Dermis blood vessel endothelial cell (primary cell): ENCODE measurements at places on chromosomes 7 and 10. TPM values are rescaled to one million over a fixed set of nuclear protein-coding genes. Genes with fewer than 3 reads are reported as not detected.

Gene OR9A2
- not detected in 2 replicates for total RNA-seq

Gene HOXA11
- under 0.01 and 0.70 TPM in 2 replicates for total RNA-seq

Gene GRM8
- 0.09 TPM in 1 of 2 replicates, not detected in the other for total RNA-seq

GRCh38 chr7:37027104-37027503 is 302.8 kb upstream of the AOAH start:
- DNase-seq: no peak

- no peak for DNase-seq
Measured at GRCh38 chr7:89023206-89023605, 227.7 kb upstream of the TEX47 start.

DNA sequence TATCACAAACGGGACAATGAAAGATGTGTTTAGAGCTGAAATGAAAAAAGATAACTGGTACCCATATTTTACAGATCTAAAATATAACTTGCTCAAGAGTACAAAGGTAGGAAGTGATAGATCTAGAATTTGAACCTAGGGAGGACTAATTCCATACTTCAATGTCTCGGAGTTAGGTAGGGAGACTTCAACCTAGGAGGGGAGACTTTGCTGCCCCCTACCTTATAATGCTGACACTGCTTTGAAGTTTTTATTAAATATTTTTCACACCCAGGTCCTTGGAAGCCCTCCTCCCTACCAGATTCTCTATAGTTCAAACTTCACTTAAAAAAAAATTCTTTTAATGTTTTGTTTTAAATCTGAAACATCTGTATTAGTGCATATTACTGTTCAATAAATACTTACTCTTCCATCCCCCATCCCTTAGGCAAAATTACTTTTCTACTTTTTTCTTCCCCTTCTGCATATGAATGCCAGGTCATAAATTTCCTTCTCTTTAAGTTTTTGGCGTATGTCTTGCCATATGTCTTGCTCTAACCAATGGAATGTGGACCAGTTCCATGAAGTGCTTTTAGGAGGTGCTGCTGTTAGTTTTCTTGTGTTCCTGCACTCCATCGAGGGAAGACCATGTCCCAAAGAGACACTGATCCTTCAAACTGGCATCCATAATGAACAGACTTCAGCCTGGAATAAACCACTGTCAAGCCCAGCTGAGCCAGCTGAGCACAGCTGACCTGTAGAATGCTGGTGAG is 57.8 kb downstream of the MICU1 start:
- peak; percentile 19 for DNase-seq

- DNase-seq: no peak
Measured at GRCh38 chr7:23594879-23595604, 2.1 kb upstream of the CCDC126 start.

DNA sequence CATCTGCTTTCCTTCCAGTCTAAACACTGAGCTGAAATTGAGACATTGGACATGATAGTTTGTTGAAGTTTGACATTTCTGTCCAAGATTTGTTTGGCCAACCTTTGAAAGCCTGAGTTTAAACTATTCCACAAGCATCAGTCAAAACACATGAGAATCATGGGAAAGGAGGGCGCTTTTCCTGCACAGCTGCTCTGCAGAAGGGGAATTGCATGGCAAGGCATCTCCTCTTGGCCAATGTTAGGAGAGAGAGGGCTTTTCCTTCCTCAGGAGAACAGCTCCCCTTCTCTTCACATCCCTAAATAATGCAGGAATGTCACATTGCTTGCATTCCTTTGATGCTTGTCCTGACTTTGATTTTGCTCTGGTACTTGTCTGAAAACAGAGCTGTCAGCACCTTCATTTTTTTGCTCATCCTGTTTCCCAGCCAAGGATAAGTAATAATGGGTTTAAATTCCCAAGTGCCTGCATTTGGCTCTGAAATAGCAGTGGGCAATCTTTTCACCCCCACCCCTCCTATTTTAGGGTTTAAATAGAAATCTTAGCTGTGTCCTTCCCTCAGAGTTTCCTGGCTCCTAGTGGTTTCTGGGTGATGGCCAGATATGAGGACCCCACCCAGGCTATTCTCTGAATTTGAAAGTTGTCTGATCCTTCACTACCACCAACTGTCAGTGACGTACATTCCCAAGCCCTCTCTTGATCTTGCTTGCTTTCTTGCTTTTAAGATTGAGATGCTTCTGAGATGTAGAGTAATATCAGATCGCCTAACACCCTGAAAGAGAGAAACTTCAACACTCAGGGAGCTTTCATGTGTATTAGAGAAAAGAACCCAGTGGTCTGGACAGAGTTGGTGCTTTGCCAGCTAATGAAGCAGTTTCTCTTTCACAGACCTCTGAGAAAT is 75.2 kb upstream of the NPVF start:
- no peak for DNase-seq

DNA sequence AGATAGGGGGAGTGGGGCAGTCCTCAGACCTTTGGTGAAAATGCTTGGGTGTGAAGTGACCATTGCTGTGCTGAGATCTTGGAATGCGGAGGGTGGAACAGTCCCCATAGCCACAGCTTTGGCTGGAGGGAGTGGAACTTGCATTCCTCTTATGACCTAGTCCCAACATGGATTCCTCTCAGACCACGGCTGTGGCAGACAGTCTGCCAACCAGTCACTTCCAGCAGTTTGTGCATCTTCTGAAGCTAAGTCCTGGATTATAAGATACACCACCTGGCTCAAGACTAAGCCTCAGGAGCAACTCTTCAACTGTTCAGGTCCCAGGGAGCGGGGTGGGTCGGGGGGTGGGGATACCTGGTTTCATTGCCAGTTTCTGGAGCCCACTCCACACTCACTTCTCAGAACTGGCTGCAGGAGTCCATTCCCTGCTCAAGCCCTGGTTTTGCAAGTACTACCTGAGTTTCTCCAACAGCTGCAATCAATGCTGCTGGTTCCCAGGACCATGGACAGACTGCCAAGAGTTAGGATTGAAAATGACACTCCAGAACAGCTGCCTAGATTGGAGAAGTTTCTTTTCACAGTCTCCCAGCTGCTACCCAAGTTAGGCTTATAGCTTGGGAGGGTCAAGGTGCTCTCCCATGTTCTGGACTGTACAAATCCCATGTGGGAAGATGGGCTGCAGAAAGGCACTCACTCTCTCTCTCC is 29.1 kb upstream of the DGKB start:
- no peak for DNase-seq

- no peak for DNase-seq
Measured at GRCh38 chr10:124517931-124518330, 56.3 kb downstream of the LHPP start.

DNA sequence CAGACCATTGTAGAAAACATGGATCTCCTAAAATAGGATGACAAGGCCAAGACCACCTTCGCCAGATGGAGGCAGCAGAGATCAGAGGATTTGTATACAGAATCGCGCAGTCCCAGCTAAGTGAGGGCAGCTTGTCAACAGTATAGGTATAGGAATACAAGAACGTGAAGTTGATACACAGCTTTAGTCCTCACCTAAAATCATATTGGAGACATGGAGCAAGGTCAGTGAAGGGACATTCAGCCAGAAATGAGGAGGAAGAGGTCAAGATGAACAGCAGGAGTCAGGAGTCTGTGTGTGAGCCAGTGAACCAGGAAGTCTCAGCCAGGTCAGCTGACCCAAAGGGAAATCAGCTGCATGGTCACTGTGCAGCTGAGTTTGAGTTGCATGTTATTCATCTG is 263.4 kb upstream of the PRKCQ start:
- DNase-seq: peak; percentile 5

DNA sequence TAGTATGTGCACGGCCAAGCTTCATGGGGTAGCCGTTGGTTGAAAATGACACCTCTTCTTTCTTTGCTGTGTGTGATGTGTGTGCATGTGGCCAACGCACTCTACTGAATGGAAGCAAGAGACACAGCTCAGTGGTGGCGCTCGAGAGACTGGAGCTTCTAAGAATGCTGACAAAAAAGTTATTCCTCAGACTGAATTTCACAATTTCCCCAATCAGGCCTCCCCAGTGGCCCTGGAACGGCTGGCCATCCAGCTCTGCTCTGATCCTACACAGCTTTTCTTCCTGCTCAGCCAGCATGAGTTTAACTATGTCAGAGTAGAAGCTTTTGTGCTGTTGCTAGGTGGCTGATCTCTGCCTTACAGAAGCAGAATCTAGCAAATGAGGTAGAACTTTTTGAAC is 186.7 kb upstream of the PLXDC2 start:
- DNase-seq: no peak

GRCh38 chr7:105336009-105336408 is 52.7 kb downstream of the SRPK2 start:
- DNase-seq: peak; percentile 40

GRCh38 chr10:30974355-30974754 is 57.3 kb downstream of the ZNF438 start:
- DNase-seq: no peak

DNA sequence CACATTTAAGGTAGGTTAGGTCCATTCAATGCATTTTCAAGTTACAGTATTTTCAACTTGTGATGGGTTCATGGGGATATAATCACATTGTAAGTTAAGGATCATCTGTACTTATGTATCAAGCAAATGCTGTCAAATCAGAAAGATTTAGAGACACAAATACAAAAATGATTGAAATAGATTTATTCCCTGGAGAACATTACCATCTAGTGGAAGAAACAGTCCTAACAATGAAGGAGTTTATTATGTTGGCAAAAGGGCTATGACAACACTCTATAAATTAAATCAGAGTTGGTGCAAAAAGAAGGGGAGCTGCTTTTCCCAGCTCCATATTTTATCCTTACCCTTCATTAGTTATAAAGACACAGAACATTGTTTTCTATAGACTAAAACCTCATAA is 69.0 kb downstream of the PRSS58 start:
- no peak for DNase-seq

- no peak for DNase-seq
Measured at GRCh38 chr7:77244222-77244934, 44.8 kb upstream of the FGL2 start.

DNA sequence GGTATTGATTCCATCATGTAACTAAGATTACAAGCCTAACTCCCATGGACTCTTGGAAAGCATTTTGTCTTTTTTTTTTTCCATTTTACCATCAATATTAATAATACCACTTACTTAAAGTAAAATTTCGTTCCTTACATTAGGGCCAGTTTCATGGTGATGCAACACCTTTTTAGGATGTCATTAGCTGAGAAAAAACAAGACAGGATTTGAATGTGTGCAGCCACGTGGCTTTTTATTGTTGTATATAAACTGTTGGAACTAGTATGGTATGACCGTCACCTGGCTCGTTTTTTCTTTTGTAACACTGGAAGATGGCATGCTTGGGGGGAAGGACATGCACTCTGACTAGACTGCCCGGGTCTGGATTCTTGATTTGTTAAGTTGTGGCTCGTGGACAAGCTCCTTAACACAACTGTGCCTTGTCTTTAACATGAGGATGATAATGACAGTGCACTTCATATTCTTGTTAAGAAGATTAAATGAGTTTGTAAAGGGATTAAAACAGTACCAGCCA is 42.1 kb downstream of the ARHGAP21 start:
- DNase-seq: no peak
